ENCODE measurements at places on chromosomes 4 and X.

DNA sequence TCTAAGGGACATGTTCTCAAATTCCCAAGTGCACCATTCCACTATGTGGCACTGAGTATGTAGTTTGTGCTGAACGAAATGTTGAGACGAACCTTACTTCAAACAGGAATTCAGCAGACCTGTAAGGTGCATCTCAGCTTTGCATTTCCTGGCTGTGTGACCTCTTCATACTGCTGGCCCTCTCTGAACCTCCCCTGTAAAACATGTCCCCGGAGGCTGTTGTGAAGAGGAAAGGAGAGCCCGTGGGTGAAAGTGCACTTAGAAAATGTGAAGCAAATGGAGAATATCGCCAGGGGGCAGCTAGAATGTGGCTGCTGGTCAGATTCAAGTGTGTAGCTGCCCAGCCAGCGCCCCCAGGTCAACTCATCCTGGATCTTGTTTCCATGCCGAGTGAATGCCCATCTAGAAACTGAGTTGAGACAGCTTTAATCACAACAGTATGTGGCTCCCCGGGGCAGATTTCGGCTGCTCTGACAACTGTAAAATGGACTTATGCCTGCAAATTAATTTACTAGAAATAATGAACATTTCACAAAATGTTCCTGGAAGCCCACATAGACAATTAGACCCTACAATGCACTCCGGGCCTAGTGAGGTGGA, 263.3 kb downstream of the EVC2 start:
- DNase-seq: no peak

DNA sequence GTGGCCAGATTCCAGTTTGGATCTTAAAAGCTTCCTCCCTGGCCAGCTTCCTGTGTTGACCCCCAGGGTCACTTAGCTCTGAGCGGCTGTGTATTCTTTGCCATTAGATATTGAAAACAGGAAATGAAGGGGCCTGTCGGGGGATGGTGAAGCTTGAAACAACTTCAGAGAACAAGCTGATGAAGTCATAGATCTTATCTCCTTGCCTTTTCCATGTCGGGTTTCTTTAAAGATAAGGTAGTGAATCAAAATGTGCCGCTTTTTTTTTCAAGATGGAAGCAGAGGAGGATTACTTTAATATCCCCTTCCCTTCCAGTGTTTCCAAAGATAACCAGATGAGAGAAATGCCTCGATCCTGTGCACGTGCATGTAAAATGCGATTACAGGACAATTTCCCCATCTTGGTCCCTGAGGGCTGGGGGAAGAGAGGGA, 508.5 kb downstream of the MID1IP1 start:
- no peak for DNase-seq

- DNase-seq: no peak
These were observed 11.4 kb downstream of the KLF3 start for GRCh38 chr4:38675146-38676121.

DNA sequence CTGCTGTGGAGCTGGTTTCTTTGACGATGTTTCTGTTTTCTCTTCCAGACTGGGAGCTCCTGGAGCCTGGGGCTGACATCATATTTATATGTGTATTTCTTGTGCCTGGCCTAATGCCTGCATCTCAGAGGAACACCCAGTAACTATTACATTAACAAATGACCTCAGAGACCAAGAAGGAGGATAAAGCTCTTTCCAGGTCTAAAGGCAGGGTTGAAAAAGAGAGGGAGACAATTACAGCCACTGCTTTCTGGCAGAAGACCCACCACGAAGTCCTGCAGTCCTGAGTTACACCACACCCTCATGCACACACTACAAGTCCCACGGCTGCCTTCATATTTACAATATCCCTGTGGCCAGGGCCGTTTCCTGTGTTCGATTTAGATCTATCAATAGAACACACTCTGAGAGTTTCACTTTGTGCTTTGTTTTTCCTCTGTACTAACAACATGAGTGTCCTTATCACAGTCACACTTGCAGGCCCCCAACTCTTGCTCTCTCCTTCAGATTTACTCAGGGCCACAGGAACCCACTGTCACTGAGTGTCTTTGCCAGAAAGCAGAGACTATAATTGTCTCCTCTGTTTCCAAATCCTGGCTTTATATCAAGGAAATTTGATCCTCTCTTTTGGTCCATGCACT, 535.5 kb downstream of the MID1IP1 start:
- no peak for DNase-seq

DNA sequence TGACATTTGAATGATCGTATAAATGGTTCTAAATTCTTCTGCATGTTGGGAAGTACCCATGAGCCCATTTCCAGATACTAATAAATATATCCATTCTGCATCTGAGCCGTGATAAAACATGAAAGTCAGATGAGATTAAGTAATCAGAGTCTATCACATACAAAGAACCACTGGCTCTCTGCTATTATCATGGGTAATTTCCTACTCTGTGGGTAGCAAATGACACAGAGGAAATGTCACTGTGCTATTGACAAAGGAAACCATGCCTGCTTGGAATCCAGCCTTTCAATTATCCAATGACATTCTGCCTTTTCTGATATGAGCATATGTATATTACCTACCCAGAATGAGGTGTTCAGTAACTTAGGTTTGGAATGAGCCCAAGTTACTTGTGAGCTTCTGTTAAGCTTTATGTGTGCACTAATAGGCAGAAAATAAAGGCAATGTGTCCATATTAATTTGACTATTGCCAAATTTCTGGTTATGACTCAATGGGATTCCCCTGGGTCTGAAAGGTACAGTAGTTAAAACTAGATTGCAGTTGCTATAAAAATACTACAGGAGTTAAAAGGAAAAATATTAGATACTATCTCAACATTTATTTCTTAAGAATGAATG, 238.7 kb upstream of the KCNIP4 start:
- no peak for DNase-seq

GRCh38 chrX:110286106-110286505, 31.8 kb downstream of the AMMECR1 start:
- DNase-seq: no peak

DNA sequence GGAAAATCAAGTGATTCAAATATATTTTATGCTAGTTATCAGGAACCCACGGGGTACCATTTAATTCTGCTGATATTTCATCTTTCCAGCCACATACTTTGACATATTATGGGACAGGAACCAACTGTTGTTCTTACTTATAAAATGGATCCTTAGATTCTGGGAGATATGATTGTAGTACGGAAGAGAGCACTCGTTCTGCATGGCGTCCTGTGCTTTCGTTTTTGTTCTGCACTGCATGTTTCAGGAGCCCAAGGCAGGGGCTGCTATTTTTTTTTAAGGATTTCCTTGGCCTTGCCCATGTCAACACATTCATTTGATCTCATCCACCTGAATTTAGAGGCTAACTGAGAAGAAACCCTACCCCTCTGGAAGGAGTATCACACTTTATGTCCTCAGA, 245.5 kb upstream of the TLL1 start:
- DNase-seq: peak; percentile 13

DNA sequence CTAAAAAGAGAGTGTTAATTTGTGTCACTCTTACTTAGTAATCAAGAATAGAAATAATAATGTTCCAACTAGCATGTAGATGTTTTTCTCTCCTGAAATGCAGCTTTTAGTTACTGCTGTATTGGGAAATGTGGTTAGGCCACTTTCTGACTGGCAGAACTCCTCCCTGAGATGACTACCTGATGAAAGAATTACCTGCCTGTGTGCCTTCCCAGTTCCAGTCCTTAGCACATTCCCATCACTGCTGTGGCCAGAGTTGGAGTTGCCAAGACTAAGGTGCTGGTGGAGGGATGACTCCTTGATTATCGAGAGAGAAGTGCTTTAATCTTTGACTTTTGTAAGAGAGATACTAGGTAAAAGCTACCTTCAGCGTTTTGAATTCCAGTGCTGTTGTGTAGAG, 9.5 kb downstream of the GAB1 start:
- no peak for DNase-seq

GRCh38 chr4:150569998-150570535, 11.9 kb upstream of the MAB21L2 start:
- no peak for DNase-seq

- no peak for DNase-seq
These were observed 556.0 kb downstream of the TRIML1 start for GRCh38 chr4:188695261-188695660.

GRCh38 chr4:2944586-2945526, 18.4 kb downstream of the NOP14 start:
- no peak for DNase-seq

DNA sequence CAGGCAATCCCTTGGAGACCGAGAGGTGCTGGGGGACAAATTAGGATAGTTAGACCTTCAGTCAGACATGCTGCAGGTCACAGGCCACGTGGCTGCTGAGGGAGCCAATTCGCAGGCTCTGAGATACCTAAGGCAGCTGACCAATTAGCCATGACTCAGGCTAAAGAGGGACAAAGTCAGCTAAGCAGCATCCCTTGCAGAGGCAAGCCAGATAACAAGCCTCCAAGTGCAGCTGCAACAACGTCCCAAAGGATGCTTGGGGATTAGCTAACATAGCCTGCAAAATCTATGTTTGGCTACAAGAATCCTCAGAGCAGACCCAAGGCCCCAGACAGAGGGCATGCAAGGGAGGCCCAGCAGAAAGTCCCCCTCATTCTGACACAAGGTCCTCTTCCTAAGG, 93.5 kb downstream of the SEL1L3 start:
- DNase-seq: no peak

DNA sequence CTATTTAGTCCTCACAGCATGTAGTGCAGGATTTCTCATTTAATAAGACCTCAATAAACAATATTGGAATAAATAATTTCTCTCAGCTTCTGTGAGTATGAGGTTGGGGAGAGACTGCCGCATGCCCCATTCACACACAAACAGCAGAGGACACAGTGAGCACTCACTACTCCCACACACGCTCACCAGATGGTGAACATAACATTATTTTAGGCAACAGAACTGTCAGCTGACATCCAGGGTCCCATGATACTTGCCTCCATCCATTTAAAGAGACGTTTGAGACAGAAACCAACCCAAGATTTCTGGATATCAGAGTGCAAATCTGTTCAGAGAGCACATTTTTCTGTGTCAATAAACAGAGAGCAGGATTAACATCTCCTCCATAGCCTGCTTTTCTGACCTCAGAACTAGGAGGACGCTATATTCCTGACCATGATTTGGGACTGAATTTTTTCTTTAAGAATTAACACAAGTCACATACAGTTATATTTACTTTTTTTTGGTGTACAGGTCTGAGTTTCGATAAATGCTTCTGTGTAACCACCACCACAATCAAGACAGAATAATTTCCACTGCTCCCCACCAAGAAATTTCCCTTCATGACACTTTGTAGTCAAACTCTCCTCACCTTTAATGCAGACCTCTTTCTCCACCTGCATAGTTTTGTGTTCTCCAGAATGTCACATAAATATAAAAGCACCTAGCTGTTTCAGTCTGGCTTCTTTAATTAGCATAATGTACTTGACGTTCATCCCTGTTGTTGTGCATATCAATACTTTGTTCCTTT, 16.7 kb downstream of the GPRIN3 start:
- no peak for DNase-seq

GRCh38 chr4:165656399-165656798, 216.6 kb upstream of the TLL1 start:
- no peak for DNase-seq

GRCh38 chr4:141328560-141329173, 108.0 kb downstream of the ZNF330 start:
- no peak for DNase-seq

- no peak for DNase-seq
These were observed 23.8 kb downstream of the CTSO start for GRCh38 chr4:155929833-155930232.

- no peak for DNase-seq
These were observed at the start of gene DAPP1 for GRCh38 chr4:99816545-99817308. TSS of gene DAPP1 (plus strand) at chr4:99816827. CDS start at chr4:99816914, 87 bp downstream.

DNA sequence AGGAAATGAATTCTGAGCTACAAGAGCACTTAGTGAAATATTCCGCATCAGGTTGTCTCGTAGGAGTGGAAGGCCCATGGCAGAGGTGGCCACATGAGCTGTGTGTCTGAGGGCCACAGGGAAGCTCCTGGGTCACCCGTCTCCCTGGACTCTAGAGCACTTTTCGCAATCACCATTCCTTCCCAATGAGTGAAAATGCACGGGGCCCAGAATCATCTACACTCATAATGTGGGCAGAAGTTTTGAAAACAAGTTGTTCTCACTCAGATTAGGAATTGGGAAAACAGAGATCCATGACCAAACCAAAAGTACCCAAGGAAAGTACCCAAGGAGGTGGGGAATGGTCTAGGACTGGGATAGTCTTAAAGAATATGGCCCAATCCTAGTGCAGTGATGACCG, 94.4 kb downstream of the SCD5 start:
- no peak for DNase-seq

GRCh38 chr4:183022617-183023016, 76.4 kb upstream of the WWC2 start:
- DNase-seq: no peak

DNA sequence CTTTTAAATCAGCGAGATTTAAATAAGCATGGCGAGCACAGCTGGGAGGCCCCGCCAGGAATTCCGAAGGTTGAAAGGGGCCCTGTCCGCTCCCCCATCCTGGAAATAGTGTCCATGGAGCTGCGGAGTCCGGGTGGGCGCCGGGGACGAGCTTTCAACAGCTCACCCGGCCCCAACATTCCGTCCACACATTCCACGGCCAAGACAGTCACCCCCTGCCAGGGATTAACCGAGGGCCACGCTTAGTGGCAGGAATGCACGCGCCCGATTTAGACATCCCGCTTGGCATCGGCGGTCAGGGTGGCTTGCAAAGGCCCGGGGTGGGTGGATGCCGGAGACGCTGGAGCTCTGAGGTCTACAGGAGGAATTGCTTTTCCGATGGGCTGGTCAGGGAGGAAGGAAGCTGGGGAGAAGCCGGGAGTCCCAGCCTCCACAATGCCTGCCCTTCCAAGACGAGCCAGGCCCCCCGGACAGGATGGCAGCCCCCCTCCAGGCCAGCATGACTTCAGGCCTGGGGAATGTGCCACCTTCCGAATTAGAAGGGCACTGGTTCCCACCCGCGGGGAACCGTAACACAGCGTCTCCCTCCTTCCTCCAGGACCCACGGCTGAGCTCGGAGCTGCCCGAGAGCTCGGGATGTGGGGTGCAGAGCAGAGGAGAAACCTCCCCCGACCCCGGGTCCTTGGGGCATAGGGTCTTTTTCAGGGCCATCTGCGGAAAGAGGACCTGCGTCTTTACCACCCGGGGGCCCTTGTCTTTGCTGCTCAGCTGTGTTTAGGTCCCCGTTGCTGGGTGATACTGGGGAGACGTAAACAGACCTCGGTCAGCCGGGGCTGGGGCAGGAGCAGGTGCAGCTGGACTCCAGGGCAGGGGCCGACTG, 26.9 kb upstream of the PPP2R3B start:
- DNase-seq: no peak

DNA sequence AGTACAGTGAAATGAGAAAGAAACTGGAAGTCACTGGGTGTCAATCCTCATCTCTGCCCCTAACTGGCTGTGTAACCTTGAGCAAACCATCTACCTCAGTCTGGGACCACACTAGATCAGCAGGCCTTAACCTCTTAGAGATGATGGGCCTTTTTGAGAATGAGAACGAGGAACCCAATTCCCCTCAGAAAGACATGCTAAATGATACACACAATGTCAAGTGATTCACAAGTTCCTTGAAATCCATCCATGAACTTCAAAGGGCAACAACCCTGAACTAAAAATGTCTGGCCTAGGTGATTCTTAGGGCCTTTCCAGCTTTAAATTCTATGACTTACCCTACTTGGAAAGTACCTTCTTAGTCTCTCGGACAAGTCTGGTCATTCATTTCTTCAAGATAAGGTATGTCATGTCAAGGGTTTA, 47.4 kb downstream of the ACSL4 start:
- no peak for DNase-seq

GRCh38 chr4:164595751-164596150, 158.2 kb upstream of the SMIM31 start:
- DNase-seq: no peak

GRCh38 chr4:55445921-55446577, 50.3 kb downstream of the TMEM165 start:
- DNase-seq: no peak

- no peak for DNase-seq
These were observed 176.5 kb upstream of the CLNK start for GRCh38 chr4:10861036-10861435.
